ENCODE measurements at places on chromosomes 13 and 19. TPM values are rescaled to one million over a fixed set of nuclear protein-coding genes. Genes with fewer than 3 reads are reported as not detected.

GRCh38 chr19:16455489-16455888 lies 16.3 kb downstream of the EPS15L1 start:
- DNase-seq, result no peak

Gene ZNF836
- polyA plus RNA-seq, result 7.7 TPM

Gene TUBB4A
- 1.3 TPM for polyA plus RNA-seq

GRCh38 chr13:110109910-110110309 lies 197.0 kb downstream of the COL4A1 start:
- no peak for DNase-seq

DNA sequence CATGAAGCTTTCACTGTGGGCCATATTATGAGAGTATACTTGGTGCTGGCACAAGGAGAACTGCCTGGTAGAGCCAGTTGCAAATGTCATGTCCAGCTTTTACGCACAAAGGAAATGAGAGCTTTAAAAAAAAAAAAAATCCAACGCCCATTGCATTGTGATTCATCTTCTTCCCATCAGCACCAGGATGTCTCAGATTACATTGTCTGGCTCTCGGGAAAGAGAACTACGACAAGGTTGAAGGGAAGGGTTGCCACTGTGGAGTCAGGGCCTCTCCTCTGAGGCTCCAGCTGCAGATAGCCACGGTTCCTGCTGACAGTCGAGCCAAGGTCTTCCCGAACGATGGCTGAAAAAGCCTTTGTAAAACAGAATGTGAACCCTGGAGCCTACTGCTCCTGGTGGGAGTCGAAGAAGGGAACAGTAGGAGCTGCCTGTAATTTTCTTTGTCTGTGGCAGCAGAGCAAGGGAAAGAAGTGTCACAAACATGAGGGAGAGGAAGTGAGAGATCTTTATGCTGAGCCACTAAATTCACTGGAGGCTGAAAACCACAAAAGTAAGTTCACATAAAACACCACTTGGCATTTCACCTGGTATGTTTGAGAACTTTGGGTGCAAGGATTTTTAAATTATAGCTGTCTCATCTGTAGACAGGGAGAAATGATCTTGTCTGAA lies 704.7 kb downstream of the DIAPH3 start:
- no peak for DNase-seq

GRCh38 chr13:40581277-40581579 lies 85.2 kb downstream of the FOXO1 start:
- no peak for DNase-seq

- DNase-seq, result no peak
These were observed 19.8 kb downstream of the TCF3 start for GRCh38 chr19:1632462-1633268.

DNA sequence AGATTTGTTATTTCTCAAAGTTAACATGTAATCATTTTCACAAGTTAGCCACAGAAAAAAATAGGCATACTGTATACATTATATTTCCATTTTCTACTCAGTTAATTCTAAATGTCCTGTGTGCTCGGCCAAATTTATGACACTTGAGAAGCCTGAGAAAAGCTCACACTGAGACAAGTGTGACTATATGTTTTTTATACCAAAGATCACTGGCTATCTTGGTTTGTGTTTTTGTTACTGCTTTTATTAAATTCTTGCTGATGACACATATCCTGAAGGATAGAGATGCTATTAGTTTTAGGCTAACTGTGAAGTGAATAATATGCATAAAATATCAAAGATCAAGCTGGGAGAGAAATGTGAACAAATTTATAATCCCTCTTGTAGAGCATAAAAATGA lies 49.3 kb upstream of the IL17D start:
- DNase-seq, result no peak

Gene MISP
- not detected for polyA plus RNA-seq

Gene FFAR3
- not detected for polyA plus RNA-seq

DNA sequence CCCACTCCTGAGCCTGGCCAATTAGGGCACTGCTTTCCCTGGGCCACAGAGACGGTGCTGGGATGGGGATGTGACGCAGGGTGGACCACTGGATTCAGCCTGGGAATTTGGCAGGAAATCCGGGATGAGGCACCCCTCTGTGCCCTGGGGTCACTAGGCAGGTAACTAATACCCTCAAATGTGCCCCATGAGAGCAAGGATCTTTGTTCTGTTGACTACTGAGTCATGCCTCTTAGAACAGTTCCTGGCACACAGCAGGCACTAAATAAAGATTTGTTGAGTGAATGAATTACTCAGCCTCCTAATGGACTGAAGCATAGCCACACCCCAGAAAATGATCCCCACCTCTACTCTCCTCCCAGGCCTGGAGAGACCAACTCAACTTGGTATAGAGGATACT lies 15.9 kb downstream of the OPA3 start:
- DNase-seq, result no peak

GRCh38 chr13:40569024-40569350 lies 97.5 kb downstream of the FOXO1 start:
- DNase-seq, result no peak

GRCh38 chr13:26247608-26248007 lies 6.3 kb upstream of the CDK8 start:
- no peak for DNase-seq

Gene KLF1
- 0.15 TPM for polyA plus RNA-seq

- DNase-seq, result no peak
These were observed 38.8 kb downstream of the POLR1D start for GRCh38 chr13:27660511-27660910.

GRCh38 chr13:97768134-97768533 lies 185.3 kb upstream of the IPO5 start:
- no peak for DNase-seq

Gene CEACAM19
- not detected for polyA plus RNA-seq

DNA sequence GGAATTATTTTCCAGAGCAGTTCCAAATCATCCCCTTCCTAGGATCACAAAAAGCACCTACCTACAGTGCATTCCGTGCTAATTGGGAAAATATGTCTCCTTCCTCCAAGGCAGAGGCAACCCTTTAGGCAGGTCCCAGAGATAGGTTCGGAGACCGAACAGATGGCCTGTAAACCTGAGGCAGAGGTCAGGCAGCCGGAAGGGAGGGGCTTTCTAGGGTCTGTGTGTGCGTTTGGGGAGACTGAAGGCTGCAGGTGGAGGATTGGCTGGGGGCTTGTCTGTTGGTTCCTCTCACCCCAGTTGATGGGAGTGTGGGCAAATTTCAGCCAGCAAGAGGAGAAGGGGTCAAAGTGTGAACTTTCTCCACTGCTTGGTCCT lies 7.1 kb downstream of the KCNN4 start:
- DNase-seq, result no peak

DNA sequence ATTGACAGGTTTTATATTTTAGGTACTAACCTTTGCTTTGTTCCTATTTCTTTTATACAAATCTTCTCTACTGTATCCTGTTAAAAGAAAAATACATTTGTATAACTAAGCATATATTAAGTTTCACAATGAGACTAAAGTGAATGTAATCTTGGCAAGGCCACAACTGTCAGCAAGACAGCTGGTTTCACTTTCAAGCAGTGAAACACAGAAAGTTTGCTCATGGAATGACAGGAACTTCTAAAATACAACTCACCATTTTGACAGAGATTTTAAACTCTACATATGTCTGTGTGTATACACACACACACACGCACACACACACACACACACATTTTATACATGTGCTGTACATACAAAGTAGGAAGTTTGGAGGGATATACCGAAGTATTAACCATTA lies 53.3 kb downstream of the PARP4 start:
- no peak for DNase-seq

GRCh38 chr19:3771906-3772455 lies at the start of gene RAX2:
Gene RAX2, minus strand, starts transcription at chr19:3772228. Its CDS starts 486 bp downstream, at chr19:3771742.
- no peak for DNase-seq
